ENCODE measurements at places on chromosomes 6 and 20.

- no peak for DNase-seq
Measured at GRCh38 chr6:113631666-113632065, 225.5 kb upstream of the MARCKS start.

DNA sequence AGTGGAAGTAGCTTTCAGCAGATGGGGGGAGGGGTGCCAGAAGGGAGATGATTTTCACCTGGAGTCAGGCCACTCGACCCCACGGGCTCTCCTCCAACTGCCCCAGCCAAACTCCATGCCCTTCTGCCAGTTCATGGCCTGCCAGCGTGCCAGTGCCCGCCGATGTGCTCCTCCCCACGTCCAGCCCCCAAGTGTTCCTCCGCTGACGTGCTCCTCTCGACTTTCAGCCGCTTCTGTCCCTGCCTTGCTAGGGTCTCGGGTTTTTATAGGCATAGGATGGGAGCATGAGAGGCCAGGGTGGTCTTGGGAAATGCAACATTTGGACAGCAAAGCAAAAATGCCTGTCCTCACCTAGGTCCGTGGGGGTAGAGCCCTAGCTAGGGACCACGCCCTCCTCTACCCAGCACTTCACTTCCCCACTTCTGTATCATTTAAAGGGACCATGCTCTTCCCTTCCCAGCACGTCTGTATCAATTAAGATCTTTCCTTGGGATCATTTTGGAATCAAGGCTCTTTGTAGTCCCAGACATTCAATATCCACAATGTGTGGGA lies 54.4 kb downstream of the PRND start:
- no peak for DNase-seq

GRCh38 chr6:170187669-170188566 lies 103.0 kb downstream of the DLL1 start:
- DNase-seq, result no peak

- no peak for DNase-seq
Measured at GRCh38 chr6:157710604-157711003, 112.4 kb upstream of the SNX9 start.

GRCh38 chr6:95159557-95159956 lies 417.8 kb upstream of the MANEA start:
- DNase-seq, result no peak

DNA sequence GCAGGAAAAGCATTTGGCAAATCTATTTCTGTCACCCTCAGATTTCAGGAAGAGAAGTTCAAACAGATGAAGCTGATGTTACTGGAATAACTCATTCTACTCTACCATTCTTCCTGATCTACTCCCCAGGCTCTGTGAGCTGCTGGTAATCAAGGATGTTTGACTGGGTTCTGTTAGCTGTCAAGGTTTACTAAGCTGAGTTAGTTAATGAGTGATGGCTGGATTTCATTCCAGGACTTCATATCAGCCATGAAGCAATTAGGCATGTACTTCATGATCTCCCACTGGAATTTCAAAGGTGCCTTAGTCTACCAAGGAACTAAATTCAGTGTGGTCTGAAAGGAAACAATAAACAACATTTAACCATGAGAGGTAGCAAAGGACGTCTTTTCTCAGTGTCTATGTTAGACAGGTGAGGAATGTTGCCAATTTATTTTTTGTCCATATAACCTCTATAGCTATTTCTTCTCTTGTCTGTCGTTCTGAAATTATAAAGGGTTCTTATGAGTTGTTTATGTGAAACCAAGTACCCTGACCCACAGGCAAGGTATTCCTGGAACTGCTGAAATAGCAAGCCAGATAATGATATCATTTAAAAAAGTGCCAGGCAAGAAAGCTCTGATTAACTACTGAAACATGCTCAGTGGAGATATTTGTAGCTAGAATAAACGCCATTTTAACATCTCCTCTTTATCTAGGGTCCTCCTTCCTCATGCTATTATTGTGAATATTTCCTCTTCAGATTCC lies 112.9 kb downstream of the BACH2 start:
- DNase-seq, result no peak

DNA sequence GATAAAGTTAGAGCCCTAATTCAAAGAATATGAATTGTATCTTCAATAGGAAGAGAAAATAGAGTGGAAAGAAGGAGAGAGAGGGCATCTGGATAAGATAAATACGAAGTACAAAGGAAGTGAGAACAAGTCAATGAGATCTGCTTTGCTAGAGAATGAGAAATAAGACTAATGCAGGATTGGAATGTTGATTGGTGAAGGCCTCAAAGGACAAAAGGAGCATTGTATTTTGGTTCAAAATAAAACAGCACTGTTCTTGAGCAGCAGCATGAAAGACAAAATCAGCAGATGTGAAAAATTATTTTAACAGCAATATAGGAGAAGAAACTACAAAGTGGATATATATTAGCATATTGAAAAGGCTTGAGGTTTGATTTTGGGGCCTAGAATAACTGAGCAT lies 5.1 kb upstream of the TMEM244 start:
- DNase-seq, result no peak

DNA sequence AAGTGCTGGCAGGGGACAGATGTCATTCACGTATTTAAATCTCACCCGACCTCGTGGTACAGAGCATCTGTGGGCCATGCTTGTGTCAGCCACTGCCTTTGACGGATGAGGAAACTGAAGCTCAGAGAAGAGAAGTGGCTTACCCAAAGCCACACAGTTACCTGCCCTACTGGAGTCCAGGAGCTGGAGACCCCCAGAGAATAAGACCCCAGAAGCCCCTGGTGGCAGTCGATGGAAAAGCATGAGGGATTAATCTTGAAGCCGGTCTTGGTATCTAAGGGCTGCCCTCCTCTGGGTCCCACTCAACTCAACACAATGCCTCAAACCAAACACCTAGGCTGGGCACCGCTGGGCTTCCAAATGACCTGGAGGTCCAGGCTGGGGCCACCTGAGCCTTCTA lies 83.1 kb downstream of the GRM4 start:
- DNase-seq, result no peak

GRCh38 chr6:129498541-129498940 lies 211.4 kb downstream of the ARHGAP18 start:
- no peak for DNase-seq

DNA sequence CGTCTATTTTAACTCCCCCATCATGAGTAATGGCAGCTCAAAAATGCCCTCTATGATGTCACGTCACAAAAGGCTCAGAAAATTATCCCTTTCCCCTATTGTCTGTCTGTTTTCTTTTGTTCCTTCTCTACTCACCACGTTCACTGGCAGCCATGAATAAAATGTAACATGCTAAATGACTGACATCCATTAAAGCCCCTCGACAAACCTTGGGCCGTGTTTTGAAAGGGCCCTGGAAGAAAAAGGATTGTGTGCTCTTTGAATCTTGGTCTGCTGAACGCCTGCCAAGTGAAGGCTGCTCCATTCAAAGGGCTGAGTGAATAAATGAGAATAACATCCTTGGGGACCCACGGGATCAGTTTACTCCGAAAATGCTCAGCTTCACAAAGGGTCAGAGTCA lies 118.7 kb downstream of the RPS12 start:
- DNase-seq, result no peak

DNA sequence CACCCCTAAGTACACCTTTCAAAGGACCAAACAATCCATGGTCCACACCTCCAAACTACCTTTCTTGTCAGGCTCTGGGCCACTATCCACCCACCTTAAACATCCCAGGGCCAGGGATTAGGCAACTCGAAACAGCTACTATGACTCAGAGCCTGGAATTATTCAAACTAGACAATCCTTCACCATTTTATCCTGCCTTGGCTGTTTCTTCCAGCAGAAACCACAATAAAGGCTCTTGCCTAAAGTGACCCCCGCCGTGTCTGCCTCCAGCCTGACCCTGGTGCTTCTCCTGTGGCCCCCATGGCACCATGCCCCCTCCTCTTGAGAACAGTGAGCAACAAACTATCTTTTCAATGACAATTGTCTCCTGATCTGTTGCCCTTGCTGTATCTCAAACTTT lies 195.5 kb downstream of the EPM2A start:
- DNase-seq, result no peak

DNA sequence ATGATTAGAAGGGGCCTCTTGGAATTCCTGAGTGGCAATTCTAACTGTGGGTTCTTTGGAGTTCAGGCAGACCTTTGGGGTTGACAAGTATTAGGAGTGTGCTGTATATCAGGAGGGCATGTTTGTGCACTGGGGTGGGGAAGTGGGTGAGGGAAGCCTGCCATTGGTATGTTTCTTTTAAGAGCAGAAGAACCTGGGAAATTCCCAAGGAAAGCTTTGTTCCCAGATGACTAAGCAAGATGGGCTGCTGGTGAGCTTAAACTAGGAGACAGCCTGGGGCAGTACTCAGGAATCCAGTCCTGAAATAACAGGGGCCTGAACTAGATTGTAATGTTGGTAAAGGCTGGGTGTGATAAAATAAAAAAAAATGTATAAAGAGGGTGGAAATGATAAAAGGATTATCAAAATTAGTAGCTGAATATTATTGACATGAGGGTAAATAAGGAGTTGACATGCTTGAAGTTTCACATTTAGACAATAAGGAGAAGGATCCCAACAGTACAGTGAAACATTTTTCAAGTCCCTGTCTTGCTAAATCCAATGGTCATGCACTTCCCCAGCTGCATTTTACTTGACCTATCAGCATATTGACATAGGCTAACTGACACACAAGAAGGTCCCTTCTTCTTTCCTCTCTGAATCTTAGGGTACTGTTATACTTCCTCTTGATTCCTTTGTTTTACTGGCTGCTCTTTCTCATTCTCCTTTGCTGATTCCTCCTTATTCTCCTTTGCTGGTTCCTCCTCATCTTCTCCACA lies 18.4 kb upstream of the IFNGR1 start:
- no peak for DNase-seq

DNA sequence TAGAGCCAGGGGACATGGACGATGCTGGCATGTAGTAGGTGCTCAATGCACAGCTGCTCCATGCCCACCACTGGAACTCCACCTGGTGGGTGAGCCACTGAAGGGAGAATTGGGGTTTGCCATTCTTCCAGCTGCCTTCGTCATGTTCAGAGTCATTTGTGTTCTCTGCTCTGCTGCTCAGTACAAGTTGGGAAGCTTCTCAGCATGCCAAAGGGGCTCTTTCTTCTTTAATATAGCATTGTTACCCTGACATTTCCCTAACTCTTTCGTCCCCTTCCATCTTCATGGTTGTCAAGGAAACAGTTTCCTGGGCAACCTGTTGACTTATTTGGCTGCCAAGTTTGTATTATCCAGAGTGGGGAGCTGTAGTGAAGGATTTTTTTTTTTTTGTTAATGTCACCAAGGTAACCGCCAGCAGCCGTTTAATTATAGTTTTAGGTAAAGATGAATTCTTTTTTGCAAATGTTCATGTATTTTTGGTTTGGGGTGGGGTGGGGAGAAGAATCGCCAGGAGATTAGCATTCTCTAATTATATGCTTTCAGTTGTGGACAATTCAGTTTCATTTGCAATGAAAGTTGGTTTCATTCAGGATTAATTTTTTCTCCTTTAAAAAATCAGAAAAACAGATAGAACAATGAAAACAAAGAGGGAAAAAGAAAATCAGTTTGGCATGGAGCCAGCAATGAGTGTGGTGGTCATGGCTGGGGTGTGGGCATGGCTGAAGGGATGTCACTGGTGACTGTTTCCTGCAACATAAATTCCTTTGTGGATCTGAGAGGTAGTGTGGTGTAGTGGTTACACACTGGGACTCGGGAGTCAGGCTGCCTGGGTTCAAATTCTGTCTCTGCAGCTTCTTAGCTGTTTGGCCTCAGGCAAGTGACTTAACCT lies 73.0 kb upstream of the KCNG1 start:
- no peak for DNase-seq

- no peak for DNase-seq
Measured at GRCh38 chr20:833121-833449, 430 bp upstream of the FAM110A start.

DNA sequence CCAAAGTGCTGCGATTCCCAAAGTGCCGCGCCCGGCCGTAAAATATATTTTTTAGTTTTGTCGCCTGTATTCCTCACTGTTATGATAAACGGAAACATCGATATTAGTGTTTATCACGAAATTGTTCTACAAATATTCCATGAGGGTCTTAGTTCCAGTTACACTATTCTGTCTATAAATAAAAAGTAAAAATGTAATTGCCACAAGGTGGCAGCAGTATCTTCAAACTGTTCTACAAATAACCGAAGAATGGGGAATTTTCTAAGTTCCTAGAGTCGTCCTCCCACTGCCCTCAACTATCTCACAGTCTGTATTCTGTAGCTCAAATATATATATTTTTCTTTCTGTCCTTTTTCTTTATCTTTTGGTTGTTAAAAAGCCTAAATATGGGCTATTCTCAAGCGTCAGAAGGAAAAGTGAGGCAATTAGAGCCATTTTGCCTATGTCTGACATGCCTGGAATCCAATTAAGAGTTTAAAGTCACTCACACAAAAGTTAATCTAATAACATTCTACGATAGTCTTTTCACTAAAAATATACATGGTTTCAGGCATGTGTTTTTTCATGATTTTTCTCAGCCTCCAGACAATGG lies 14.2 kb upstream of the FAM162B start:
- no peak for DNase-seq

- no peak for DNase-seq
Measured at GRCh38 chr6:8084586-8084985, 17.8 kb downstream of the EEF1E1 start.

DNA sequence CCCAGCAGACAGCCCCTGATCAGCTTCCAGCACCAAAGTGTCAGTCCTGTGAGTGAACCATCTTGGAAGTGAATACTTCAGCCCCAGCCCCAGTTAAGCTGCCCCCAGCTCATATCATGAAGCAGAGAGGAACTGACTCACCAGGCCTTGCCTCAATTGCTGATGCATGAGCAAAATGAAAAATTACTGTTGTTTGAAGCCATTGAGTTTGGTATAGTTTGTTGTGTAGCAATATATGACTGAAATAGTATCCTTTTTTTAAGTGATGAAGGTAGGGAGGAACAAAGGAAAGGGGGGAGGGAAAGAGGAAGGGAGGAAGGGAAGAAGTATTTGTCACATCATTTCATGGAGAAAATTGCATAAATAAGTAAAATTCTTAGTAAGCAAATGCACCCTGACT lies 266.4 kb downstream of the MAFB start:
- no peak for DNase-seq

- DNase-seq, result no peak
Measured at GRCh38 chr6:14129575-14129974, 12.0 kb downstream of the CD83 start.

DNA sequence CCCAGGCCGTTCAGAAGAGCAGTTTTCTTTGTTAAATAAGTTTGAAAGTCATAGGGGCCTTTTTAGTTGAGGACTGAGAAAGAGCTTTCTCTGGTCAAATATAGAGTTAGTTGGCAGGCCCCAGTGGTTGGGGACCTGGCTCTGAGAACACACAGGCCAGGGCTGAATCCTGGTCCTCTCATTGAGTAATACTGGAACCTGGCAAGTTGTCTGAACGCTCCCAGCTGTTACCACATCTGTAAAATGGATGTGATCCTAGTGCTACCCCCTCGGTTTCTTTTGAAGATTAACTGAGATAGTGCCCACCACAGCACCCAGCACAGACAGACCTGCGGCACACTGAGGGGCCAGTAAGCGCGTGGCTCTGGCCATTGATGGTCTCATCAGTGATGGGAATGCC lies 215.5 kb downstream of the ZDHHC14 start:
- no peak for DNase-seq

GRCh38 chr6:124783344-124783743 lies 178.9 kb upstream of the RNF217 start:
- DNase-seq, result no peak

- no peak for DNase-seq
Measured at GRCh38 chr20:2314759-2315439, 19.1 kb downstream of the TGM3 start.

GRCh38 chr20:63702751-63703470 lies 4.9 kb downstream of the ARFRP1 start:
- no peak for DNase-seq

All from stimulated activated CD4-positive, alpha-beta T cell treated with anti-CD3 and anti-CD28 coated beads, Interleukin-15, amount 100 ng/mL, for 1 hour (primary cell).